Activated gamma-delta T cell treated with anti-CD3 and anti-CD28 coated beads, Interleukin-2, amount 50 U/mL, for 16 hours (primary cell): ENCODE measurements at places on chromosomes 7 and 10.

DNA sequence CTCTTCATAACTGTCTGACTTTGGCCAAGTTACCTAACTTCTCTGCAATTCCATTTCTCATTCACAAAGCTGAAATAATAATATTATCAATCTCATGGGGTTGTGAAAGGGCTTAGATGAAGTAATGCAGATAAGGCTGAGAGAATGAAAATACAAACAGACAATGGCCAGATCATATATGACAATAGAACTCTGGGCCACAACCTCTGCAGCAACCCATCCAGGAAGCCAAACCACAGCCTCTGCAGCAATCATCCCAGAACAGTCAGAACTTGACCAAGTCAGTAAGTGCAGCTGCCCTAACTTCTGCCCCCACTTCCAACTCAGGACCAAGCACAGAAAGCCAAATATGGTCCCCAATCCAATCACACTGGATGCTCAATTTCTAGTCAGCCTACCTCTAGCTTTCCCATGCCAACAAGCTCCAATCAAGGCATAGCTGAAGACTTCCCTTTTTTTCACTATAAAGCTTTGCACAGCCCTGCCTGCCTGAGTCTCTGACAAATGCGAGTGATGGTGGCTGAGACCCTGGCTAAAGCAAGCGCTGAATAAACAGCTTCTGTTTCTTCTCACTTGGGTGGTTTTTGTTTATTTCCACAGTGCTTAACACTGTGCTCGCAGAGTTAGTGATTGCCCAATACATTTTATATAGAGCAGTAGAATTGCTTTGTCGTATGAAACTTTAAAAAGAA, 34.8 kb upstream of the TNPO3 start:
- no peak for DNase-seq

DNA sequence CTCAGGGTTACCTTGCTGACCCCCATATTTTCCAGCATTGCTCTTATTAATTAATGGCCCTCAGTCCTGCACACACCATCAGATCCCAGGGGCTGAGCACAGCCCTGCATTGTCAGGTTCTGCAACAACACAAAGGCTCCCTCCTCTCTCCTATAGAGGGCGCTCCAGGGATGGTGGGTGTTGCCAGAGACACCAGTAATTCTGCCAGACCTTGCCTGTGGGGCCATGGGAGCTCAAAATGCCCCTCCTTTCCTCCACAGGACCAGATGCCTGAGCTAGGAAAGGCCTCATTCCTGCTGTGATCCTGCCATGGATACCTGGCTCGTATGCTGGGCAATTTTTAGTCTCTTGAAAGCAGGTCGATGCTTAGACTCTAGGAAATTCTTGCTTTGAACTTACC, 42.8 kb upstream of the PRSS58 start:
- DNase-seq = no peak

DNA sequence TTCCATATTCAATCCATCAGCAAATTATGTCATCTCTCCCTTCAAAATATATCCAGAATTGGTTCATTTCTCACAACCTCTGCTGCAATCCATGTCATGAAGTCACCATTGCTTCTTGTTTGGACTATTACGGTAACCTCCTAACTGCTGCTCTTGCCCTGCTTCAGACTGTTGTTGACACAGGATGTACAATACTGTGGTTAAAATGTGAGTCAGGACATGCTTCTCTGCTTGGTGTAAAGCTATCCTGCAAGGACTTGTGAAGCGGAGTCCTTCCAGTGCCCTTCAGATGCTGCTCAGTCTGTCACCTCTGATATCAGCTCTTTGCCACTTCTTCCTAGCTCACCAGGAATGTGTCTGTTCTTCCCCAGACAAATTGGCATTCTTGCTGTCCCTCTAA, 10.4 kb upstream of the NXPH1 start:
- no peak for DNase-seq

GRCh38 chr7:51121931-51122425, 194.6 kb downstream of the COBL start:
- DNase-seq = no peak

DNA sequence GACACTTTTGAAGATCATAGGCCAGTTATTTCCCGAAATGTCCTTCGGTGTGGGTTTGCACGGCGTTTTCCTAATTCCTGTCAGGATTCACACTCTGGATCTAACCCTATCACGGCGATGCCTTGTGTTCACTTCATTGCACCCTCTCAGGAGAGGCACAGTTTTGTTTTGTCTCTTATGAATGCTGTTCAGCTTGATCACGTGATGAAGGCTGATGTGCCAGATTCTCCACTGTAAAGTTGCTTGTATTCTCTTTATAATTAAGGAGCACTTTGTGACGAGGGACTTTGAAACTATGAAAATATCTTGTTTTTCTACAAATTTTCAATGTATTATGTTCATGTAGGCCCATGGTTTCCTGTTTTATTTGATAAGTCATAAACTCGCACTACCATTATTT, 568.1 kb downstream of the ACTR3B start:
- no peak for DNase-seq

DNA sequence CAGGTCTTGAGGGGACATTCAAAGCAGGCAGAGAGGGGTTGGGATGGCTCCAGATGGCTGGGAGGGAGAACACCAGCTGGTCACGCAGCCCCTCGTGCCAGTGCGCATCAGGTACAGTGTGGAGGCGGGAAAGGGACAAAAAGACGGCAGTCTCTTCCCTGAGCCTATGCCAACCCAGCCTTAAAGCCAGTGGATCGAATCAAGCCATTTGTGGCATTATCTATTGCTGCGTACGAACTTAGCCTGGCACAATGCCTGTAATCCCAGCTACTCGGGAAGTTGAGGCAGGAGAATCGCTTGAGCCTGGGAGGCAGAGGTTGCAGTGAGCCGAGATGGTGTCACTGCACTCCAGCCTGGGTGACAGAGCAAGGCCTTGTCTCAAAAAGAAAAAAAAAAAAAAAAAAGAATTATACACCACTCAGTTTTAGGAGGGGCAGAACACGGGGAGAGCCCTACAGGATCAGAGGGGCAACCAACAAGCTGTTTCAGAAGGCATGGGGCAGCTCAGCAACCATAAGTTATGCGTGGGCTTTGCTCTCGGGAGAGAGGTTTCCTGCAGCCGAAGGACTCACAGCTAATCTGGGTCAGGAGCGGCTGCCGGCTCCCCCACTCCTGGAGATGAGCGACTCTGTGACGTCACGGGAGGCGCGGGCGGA, 356 bp upstream of the NDUFB2 start:
- DNase-seq = peak; percentile 90

GRCh38 chr7:54960517-54960916, 58.3 kb upstream of the EGFR start:
- DNase-seq = no peak

- no peak for DNase-seq
Observed at GRCh38 chr7:128790315-128791041, 1.3 kb upstream of the CCDC136 start.

DNA sequence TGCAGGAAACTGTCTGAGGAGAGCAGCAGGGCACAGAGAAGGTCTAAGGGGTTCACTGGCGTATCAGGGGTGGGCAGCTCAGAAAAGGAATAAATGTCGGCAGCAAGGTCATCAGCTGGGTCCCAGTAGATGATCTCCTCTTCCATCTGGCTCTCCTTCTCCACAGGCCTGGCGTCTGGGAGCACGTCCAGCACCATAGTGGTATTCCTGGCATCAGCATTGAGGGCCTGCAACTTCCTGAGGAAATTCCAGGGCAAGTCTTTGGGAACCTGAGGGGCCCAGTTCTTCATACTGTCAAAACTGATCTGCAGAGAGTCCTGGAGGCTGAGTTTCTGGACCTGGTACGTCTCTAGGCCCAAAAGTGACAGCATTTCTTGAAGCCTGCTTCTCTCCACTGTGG, 9.6 kb upstream of the MRPS24 start:
- no peak for DNase-seq

- no peak for DNase-seq
Observed at GRCh38 chr10:78745441-78745840, 323.3 kb upstream of the ZMIZ1 start.

GRCh38 chr10:102741726-102742237, 2.0 kb upstream of the WBP1L start:
- no peak for DNase-seq

DNA sequence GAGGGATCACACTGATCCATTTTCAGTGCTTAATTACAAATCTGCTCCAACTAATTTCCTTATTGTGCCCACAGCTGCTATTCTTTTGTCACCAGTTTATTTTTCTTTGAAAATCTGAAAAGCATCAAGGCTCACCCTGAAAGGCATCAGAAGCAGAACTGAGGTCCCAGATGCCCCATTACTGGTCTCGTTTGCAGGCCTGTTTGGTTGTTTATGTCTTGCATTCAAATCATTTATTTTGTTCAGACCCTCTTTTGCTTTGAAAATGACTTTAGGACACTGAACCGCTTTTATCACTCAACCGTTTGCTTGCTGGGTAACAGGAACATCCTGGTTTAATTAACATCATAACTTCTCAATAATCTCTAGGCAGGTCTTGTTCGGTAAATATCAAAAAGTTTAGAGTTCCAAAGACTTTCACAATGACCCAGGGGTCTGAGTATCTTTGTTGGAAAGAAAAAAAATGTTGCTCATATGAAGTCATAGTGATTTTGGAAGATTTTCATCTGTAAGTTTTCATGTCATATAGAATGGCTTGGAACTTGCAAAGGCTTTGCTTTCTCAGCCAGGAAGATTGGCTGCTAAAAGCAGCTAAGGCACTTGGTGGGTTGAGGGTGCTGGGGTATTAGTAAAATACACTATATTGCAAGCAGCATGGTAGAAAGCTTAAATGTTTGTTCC, 398.3 kb upstream of the NPVF start:
- DNase-seq = no peak

DNA sequence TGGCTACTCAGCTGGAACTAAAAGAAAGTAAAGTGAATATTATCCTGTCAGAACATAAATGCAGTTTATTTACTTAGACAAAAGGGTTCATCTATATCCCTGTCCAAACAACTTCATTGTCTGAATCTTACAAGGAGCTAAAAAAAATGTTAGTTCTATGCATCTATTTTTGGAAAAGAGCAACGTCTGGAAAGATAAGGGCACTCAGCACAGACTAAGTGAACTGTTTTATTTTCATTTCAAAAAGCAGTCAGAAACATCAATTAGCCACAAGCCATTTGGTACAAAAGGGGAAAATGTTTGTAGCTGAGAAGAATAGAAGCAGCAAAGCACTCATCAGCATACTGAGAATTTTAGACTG, 245.5 kb downstream of the FOXP2 start:
- DNase-seq = no peak

- DNase-seq = no peak
Observed at GRCh38 chr10:1645896-1646295, 91.4 kb downstream of the ADARB2 start.

DNA sequence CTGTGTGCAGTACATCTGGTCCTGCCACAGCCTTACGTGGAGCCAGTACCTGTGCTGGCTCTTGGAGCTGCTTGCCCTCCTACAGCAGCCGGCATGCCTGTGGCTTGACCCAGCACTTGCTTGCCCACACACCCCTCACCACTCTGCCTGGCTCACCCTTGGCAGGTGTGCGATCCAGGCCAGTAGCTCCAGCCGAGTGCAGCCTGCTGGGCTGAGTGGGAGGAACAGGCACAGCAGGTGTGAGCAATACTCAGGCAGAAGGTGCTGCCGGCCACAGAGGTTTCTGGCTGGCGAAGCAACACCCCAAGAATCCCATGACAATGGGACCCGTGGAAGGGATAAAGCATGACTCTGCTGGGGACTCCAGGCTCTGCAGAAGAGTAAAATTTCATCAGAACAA, 173.5 kb upstream of the ADCY1 start:
- DNase-seq = no peak

DNA sequence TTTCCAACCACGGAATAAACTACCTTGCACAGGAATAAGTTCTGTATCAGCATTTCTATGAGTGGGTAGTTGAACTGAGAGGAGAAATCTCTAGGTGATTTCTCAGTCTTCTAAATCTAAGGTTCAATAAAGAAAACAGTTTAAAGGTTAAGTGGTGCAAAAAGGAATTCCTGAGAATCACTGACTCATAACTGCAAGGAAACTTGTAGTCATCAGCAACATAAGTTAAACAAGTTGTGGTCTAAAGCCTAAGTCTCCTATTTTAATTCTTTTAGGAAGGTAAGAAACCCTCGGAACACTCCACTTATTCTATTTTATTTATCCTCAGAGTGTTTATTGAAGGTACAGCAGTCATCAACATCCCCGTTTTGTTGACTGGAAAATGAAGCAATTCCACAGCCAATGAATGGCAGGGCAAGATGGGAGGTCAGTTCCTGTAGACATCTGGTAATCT, 92.4 kb upstream of the PIK3CG start:
- DNase-seq = no peak

DNA sequence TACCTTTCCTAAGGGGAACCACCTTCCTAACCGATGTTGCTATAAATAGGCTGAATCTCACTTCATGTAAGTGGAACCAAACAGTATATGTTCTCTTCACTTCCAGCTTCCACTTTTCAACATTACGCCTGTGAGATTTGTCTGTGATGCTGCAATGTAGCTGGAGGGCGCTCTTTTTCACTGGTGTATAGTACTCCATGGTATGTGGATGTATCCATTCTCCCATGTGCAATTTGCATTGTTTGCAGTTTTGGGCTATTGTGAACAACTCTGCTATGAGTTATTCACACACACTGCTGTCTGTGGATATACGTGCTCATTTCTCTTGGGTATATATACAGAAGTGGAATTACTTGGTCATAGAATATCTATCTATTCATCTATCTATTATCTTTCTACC, 75.9 kb upstream of the GNA12 start:
- DNase-seq = no peak

DNA sequence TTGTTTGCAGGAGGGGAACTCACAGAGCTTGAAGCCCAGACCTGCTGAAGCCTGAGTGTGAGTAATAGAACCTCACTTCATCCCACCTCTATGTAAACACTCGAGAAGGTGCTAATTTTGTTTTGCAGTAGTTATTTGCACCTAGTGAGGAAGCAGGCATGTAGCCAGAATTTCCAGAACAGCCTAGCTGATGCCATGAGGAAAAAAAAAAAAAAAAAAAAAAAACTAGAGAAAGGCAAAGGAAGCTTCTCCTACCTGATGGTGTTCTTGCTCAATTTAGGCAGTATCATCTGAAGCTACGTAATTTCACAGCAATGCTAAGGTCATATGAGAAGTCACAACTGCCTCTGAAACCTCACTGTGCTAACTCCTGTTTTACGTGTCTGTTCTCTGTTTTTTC, 13.6 kb upstream of the GPR37 start:
- DNase-seq = no peak

GRCh38 chr7:70599446-70600190, 532.3 kb upstream of the GALNT17 start:
- no peak for DNase-seq

- DNase-seq = no peak
Observed at GRCh38 chr7:37069336-37069735, 345.0 kb upstream of the AOAH start.

GRCh38 chr10:97494151-97494550, 4.1 kb downstream of the MMS19 start:
- no peak for DNase-seq

GRCh38 chr7:149415391-149416071, 45.3 kb downstream of the ZNF777 start:
- DNase-seq = no peak

DNA sequence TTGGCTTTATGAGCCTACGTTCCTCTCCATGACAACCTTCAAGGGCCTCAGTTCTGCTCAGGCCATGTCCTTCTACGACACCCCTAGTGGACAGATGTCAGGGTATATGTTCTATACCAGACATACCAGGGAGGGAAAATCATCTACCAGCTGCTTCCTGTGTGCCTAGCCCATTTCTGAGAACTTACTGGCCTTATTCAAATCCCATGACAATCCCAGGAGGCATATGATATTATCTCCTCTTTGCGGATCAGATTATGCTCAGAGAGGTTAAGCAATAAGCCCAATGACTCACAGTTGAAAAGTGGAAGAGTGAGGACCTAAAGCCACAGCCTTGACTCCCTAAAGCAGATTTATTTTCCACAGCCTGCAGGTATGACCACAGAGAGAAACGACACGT, 139.3 kb downstream of the GLI3 start:
- no peak for DNase-seq
